Chondrocyte (in vitro differentiated cells): ENCODE measurements at places on chromosomes 5 and 9. TPM values are rescaled to one million over a fixed set of nuclear protein-coding genes. Genes with fewer than 3 reads are reported as not detected.

DNA sequence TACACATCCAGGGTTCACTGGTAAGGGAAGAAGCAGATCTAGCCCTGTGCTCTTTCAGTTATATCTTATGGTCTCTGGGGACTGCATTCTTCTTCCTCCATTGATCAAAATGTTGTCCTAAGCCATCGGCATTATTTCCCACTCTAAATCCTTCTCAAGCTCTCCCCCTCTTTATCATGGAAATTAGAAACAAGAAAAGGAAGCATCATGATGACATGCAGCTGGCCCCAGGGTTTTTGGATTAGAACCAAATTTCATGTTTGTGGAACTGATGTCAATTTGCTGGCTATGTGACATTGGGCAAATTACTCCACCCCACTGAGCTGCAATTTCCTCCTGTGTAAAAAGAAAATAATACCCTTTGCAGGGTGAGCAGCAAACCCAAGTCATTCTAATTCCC is 39.5 kb downstream of the MFAP3 start:
- H3K27me3 ChIP-seq = no peaks in the 10 kb centered on the region
- no peak overlapping the region for H3K27ac ChIP-seq

- peaks cover 7% of the 10 kb centered on the region for H3K27me3 ChIP-seq
- H3K36me3 ChIP-seq = no peaks in the 10 kb centered on the region
- H3K27ac ChIP-seq = no peak overlapping the region
- no peaks in the 10 kb centered on the region for H3K4me1 ChIP-seq
Measured at GRCh38 chr9:18002718-18003438, 424.0 kb downstream of the SH3GL2 start.

GRCh38 chr5:149808264-149808982 is 78.3 kb downstream of the PPARGC1B start:
- H3K36me3 ChIP-seq = peaks cover 2% of the 10 kb centered on the region
- no peak overlapping the region for H3K4me3 ChIP-seq
- no peak overlapping the region for H3K27ac ChIP-seq
- H3K4me1 ChIP-seq = peaks cover 26% of the 10 kb centered on the region
- DNase-seq = no peak

The MARCHF3 gene
- 1.5 to 2.2 TPM (median 2.0 TPM) in 3 replicates for total RNA-seq

The TMEM252 gene
- total RNA-seq = not detected in 3 replicates

GRCh38 chr5:167555565-167556166 is 735.8 kb upstream of the WWC1 start:
- no peaks in the 10 kb centered on the region for H3K4me1 ChIP-seq
- no peak overlapping the region for H3K4me3 ChIP-seq
- H3K36me3 ChIP-seq = no peaks in the 10 kb centered on the region

The CKMT2 gene
- total RNA-seq = not detected in 3 replicates

The ARID3C gene
- total RNA-seq = 0.20 TPM in 1 of 3 replicates, not detected in the others

- no peaks in the 10 kb centered on the region for H3K36me3 ChIP-seq
- no peaks in the 10 kb centered on the region for H3K27me3 ChIP-seq
- H3K4me1 ChIP-seq = no peaks in the 10 kb centered on the region
- no peak for DNase-seq
- H3K27ac ChIP-seq = no peak overlapping the region
- no peak overlapping the region for H3K4me3 ChIP-seq
Measured at GRCh38 chr5:90379652-90380051, 29.9 kb downstream of the CETN3 start.

DNA sequence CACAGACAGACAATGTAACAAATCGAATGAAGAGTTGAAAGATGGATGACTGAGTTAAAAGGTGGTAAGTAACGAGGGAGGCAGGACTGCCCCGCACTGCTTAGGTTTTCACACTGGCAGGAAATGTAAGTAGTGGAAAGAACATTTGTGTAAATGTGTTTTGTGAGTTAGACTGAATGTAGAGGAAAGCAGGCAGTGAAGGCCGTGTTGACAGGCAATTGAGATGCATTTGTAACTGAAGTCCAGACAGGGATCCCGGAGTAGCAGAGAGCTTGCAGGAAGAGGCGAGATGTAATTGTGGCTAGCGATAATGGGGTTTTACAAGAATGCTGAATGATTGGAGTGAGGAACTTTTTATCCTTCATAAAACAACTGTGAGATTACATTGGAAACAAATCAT is 20.0 kb upstream of the SH3PXD2B start:
- no peak overlapping the region for H3K27ac ChIP-seq
- H3K36me3 ChIP-seq = no peaks in the 10 kb centered on the region
- no peak overlapping the region for H3K4me3 ChIP-seq

- H3K4me3 ChIP-seq = no peak overlapping the region
- peaks cover 39% of the 10 kb centered on the region for H3K4me1 ChIP-seq
- H3K27ac ChIP-seq = no peak overlapping the region
- no peak for DNase-seq
Measured at GRCh38 chr9:21806644-21807043, 4.2 kb downstream of the MTAP start.

The SLC34A1 gene
- total RNA-seq = not detected in 3 replicates

The KCNN2 gene
- 0.19 TPM in 1 of 3 replicates, not detected in the others for total RNA-seq

The ACTBL2 gene
- 0.10 TPM in 1 of 3 replicates, not detected in the others for total RNA-seq
